GF-D8 (cell line): ENCODE measurements at places on chromosomes 7 and 10.

DNA sequence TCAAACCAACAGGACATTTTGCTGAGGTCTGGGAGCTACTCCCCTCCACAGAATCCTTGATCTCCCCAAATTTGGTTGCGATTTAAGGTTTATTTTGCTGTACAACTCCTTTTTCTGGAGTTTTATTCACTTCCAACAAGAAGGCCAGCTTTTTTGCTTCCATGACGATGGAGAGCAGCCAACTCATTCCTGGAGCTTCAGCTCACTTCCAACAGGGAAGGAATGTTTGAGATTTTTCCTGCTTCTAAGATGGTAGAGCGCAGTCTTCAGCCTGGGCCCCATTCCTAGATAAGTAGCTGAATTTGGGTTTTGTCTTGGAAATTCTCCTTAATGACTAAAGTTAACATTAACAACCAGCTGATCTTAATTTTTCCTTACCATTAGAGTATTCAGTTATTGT, 30.9 kb upstream of the CREB3L2 start:
- no peak for DNase-seq

DNA sequence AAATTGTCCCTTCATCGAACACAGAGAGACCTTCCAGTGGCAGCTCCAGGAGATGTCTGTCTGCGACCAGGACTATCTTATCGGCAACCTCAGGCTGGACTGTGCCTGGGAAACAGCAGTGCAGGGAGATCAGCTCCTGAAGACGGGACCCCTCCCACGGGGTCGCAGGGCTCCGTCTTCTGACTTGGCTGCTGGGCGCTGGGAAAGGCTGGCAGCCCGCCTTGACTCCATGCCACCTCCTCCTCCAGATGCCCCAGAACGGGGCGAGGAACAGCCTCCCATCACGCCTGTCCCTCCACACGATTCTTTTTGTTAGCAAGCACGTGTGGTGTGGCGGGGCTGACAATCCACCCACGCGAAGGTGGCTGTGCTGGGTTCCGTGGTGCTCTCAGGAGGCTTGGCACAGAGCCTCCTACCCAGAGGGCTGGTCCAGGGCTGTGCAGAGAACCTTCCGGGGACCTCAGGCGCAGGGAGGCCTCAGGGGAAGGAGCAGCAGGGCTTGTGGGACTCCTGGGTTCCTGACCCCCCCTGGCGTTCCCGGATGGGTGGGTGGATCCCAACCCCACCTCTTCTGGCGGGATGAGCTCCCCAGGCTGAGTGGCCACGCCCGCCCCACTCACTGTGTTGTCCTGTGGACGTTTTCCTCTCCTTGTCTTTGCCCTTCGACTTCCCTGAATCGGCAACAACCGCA, 47.6 kb upstream of the NKX6-2 start:
- no peak for DNase-seq

DNA sequence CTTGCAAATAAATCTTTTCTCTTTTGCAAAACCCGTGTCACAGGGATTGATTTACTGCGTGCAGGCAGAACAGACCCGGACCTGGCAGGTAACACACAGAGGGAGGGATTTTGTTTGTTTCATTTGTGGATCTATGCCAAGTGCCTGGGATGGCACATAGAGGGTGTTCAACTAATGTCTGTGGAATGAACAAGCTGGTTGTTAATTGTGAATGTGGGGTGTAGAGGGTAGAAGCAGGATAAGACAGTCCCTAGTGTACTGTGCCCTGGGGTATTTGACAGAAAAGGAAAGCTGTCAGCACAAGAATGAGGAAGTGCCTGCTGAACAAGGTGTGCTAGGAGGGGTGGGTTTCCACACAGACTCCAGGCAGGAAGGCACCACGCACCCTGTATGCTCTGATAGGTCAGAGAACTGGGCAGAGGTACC, 331.8 kb downstream of the CALN1 start:
- no peak for DNase-seq

GRCh38 chr7:129989466-129989865, 36.7 kb upstream of the UBE2H start:
- no peak for DNase-seq

DNA sequence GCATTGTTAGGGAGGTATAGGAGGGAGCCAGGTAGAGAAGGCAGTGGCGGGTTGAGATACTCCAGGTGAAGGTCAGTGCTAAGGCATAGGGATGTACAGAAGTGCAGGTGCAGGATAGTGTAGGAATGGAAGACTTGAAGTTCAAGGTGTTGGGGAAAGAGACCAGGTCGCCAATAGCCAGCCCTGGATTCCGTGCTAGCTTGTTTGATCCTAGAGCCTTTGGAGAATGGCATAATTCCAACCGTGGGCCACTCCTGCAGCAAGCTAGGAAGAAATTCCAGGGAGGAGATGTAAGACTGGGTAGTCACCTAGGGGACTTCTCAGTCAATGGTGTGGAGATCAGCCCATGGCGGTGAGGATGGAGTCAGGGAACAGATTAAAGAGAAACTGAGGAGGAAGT, 272.7 kb downstream of the RPS24 start:
- no peak for DNase-seq

GRCh38 chr7:154844955-154845354, 158.0 kb downstream of the PAXIP1 start:
- no peak for DNase-seq

- DNase-seq, result peak; percentile 99
These were observed 26.5 kb downstream of the TNRC18 start for GRCh38 chr7:5396999-5397663.

- no peak for DNase-seq
These were observed 258.0 kb downstream of the GALNT17 start for GRCh38 chr7:71389976-71390375.

GRCh38 chr10:44386546-44387052, 1.7 kb upstream of the CXCL12 start:
- no peak for DNase-seq

- DNase-seq, result no peak
These were observed 178.6 kb downstream of the SORCS3 start for GRCh38 chr10:104819731-104820130.
